Putamen (tissue), 1 donor: ENCODE measurements at places on chromosomes 5 and 9.

DNA sequence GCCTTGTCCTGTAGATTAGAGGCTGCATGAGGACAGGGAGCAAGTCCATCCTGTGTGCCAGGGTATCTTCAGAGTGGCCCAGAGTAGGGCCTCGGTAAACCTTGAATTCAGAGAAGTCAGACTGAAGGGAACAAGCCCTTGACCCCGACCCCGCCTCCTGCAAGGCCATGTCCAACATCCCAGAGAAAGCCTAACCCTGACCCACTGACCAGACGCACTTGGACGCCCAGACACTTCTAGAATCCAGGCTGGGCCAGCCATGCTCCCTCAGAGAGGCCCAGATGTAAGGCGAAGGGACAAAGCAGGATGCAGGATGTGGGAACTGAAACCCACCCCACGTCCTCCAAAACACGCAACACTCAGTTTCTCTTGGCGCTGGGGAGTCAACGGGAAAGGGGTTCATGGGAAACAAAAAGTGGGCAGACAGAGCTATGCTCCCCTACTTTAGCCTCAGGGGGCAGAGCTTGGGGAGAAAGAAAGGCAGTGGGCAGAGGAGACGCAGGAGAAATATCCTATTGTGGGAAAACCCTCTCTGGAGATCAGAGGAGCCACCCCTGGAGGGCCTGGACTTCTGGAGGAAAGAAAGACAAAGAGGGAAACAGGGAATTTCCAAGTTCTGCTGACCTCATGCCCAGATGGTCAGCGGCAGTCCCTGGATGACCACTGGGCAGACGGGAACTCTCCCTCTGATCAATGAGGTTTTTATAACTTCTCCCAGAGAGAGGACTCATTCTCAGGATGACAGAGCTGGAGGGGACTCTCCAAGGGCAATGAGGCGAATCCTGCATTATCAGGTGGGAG is 13.0 kb downstream of the TNIP1 start:
- no peak for DNase-seq

DNA sequence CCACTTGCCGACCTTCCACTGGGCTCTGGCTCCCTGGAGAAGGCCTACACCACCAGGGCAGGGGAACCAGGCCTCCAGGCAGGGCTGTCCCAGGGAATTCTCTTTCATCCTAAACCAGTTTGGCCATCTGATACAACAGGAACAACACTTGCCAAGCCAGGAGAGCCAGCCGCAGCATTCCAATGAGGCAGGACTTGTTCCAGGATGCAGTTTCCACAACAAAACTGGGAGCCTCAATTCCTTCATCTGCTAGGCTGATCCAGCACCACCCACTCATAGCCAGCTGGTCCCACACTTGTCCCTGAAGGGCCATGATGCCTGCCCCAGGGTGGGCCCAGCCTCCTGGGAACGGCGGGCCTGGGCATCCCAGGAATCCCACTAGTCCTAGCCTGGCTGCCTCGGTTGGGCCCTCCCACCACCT is 26.0 kb downstream of the BICD2 start:
- DNase-seq = no peak

- DNase-seq = no peak
Observed at GRCh38 chr9:12463641-12464040, 229.5 kb upstream of the TYRP1 start.

DNA sequence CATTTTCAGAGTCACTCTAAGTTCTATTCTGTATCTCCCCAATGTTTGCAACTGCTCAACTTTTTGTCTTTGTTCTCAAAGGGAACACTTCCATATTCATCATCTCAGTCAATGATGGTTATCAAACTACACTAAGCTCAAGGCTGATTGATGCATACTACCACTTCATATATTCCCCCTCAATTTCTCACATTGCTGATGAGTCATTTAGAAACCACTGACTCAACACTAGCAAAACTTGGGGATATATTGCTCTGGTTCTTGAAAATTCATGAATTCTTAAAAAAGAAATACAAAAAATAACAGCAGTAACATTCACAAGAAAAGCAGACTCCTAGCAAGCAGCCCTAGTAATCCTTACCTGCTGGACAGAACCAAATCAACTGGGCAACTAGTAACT is 52.2 kb downstream of the ABHD17B start:
- peak; percentile 11 for DNase-seq

DNA sequence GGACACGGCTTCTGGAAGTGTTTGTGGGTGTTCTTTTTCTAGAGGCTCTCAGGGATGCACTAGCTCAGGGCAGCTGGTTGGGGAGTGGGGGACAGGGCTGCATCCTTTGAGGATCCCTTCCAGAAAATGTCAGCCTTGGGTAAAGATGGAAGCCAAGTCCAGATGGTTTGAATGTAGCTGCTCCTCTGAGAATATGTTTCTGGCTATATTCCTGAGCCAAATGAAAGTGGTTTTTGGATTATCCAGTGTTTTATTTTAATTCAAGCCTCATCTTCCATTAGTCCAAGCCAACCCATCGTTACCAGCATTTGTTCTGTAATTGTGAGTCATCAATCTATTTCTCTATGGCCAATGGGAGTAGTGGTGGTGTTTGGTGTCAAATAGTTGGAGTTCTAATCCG is 70.4 kb downstream of the SPRY4 start:
- DNase-seq = no peak

GRCh38 chr5:157464519-157465171 is 4.6 kb downstream of the NIPAL4 start:
- DNase-seq = no peak

DNA sequence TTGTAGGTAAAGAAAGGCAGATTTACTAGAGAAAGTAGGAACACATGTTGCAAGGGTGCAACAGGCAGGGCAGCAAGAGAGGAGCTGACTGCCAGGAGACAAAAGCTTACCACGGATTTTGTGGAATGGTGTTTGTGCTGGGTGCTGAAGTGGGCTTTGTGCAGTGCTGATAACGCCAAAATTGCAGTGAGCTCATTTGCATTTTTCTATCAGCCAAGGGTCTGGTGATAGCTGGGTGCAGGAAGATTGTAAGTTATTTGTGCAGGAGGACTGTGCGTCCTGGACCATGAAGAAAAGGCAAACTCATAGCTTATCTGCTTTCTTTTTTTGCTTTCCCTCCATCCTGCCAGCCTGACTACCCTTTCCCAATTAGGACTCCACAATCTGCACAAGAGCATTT is 13.6 kb downstream of the CTSL start:
- DNase-seq = no peak
